GM23338 (cell line): ENCODE measurements at places on chromosomes 2 and 18. TPM values are rescaled to one million over a fixed set of nuclear protein-coding genes. Genes with fewer than 3 reads are reported as not detected.

- DNase-seq = no peak
Measured at GRCh38 chr18:63071701-63072141, 247.8 kb downstream of the BCL2 start.

FLACC1 gene
- 0.27 TPM in 1 of 2 replicates, not detected in the other for polyA plus RNA-seq

PAIP2B gene
- polyA plus RNA-seq = 6.1 and 7.6 TPM in 2 replicates

AFF3 gene
- polyA plus RNA-seq = 0.73 and 1.5 TPM in 2 replicates

ZSWIM2 gene
- not detected in 2 replicates for polyA plus RNA-seq

DNA sequence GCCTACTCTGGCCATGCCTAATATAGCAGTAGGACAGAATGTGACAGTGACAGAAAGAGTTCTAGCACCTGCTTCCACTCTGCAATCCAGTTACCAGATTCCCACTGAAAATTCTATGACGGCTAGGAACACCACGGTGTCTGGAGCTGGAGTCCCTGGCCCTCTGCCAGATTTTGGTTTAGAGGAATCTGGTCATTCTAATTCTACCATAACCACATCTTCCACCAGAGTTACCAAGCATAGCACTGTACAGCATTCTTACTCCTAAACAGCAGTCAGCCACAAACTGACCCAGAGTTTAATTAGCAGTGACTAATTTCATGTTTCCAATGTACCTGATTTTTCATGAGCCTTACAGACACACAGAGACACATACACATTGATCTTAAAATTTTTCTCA lies 45.2 kb upstream of the TTR start:
- no peak for DNase-seq

SRD5A2 gene
- polyA plus RNA-seq = 0.05 TPM in 1 of 2 replicates, not detected in the other

- DNase-seq = no peak
Measured at GRCh38 chr2:237258615-237259014, 155.3 kb downstream of the COL6A3 start.

KIF1A gene
- polyA plus RNA-seq = 158 and 169 TPM in 2 replicates

DYNAP gene
- polyA plus RNA-seq = 0.13 TPM in 1 of 2 replicates, not detected in the other

GRCh38 chr2:70328921-70329561 lies 27.2 kb upstream of the FAM136A start:
- DNase-seq = peak; percentile 54

- no peak for DNase-seq
Measured at GRCh38 chr2:232307854-232308253, 70.7 kb upstream of the ALPP start.

AKAIN1 gene
- not detected in 2 replicates for polyA plus RNA-seq

GRCh38 chr2:125455110-125455509 lies 1200.8 kb upstream of the GYPC start:
- DNase-seq = no peak
